Activated CD8-positive, alpha-beta memory T cell treated with anti-CD3 and anti-CD28 coated beads for 24 hours (primary cell): ENCODE measurements at places on chromosomes 13 and 19.

- no peak for DNase-seq
Measured at GRCh38 chr19:15180451-15181390, 20.1 kb downstream of the NOTCH3 start.

- DNase-seq = no peak
Measured at GRCh38 chr19:35081201-35081600, 34.4 kb upstream of the FXYD3 start.

GRCh38 chr13:112074139-112074865 lies 7.4 kb downstream of the SOX1 start:
- no peak for DNase-seq

DNA sequence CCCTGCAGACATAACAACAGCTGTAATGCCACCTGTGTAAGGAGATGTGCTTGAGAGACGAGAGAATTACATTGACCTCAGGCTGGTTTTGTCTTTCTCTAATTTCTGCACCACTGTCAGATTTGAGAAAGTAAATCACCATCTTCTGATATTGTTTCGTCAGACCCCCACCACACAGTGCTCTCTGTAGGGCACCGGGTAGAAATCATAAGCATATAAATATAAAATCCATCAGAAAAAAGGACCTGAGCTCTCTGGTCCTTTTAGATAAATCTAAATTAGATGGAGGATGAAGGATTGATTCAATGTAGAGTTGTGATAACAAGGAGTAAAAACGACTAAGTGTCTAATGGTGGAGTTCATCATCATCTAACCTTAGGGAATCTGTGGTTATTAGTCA lies 1981.0 kb upstream of the PRR20A start:
- no peak for DNase-seq
